ENCODE measurements at places on chromosomes 3 and 15. TPM values are rescaled to one million over a fixed set of nuclear protein-coding genes. Genes with fewer than 3 reads are reported as not detected.

The CADM2 gene
- total RNA-seq = 0.05 TPM

The LRRC15 gene
- total RNA-seq = 0.13 TPM

The GALNT15 gene
- 0.06 TPM for total RNA-seq

The TRMT10C gene
- total RNA-seq = 32.0 TPM

The ZNF774 gene
- total RNA-seq = 1.0 TPM

The PTH1R gene
- total RNA-seq = 0.72 TPM

The PLSCR2 gene
- not detected for total RNA-seq

The CHDH gene
- 1.8 TPM for total RNA-seq

The GOLGA6D gene
- total RNA-seq = not detected

The KLHL40 gene
- not detected for total RNA-seq
